IPS DF 19.7 (cell line): ENCODE measurements at places on chromosomes 16 and 17.

- no peak for DNase-seq
Measured at GRCh38 chr17:55822028-55822427, 71.2 kb downstream of the PCTP start.

DNA sequence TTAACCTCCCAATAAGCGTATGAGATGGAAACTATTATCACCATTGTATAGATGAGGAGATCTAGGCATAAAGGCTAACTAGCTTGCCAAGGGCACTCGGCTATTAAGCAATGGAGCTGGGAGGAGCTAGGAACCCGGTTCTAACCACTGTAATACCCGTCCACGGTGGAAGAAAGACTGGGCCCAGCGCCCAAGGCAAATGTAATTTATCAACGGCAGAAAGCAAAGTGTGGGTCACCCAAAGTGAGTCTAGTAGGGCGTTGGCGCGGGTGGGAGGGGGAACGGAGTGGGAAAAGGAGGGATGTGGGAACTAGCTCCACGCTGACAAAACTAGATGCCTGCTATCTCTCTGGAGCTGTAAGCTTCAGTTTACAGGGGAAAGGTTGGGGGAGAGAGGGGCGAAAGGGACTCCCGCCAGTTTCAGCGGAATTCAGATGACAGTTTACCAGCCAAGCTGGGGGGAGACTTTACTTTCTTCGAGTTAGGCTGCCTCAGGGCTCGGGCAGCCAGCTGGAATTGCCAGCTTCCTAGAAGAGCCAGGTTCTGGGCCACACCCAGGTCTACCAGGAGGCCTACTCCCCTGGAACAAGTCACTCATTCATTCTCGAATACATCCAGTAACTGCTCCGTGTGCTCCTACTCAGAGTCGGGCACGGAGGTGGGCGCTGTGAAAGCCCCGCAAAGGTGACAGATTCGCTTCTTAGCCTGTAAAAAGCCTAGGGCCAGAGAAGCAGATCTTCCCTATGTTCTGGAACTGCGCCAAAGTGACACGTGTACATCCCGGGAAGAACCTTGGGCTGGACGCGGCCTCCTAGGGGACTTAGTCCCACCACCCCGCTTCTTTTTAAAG lies 837 bp downstream of the LRRC59 start:
- no peak for DNase-seq

GRCh38 chr16:8511464-8511863 lies 78.8 kb downstream of the TMEM114 start:
- no peak for DNase-seq

GRCh38 chr17:58508341-58509067 lies 5.9 kb downstream of the MTMR4 start:
- no peak for DNase-seq

DNA sequence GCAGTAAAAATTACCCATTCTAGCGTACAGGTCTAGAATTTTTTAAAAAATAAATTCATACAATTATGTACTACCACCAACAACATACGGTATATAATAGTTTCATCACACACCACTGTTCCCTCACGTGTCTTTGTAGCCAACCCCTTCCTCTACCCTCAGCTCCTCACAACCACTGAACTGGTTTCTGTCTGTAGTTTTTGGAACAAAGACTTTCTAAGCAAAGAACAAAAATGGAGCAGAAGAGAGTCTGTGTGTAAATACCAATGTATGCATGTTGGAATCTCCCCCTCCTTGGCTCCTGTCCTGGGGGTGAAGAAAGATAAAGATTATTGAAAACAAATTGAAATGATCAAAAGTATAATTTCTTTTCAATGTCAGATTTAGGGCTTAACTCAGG lies 31.9 kb upstream of the CCR7 start:
- DNase-seq = no peak
